ENCODE measurements at places on chromosomes 4 and X. TPM values are rescaled to one million over a fixed set of nuclear protein-coding genes. Genes with fewer than 3 reads are reported as not detected.

The RAB41 gene
- polyA plus RNA-seq: not detected

The TREX2 gene
- polyA plus RNA-seq: 0.67 TPM

- no peaks in the 10 kb centered on the region for H3K27me3 ChIP-seq
- no peak overlapping the region for H3K27ac ChIP-seq
- no peak for DNase-seq
- H3K36me3 ChIP-seq: no peaks in the 10 kb centered on the region
Observed at GRCh38 chr4:34108391-34108790, 2135.9 kb downstream of the ARAP2 start.

DNA sequence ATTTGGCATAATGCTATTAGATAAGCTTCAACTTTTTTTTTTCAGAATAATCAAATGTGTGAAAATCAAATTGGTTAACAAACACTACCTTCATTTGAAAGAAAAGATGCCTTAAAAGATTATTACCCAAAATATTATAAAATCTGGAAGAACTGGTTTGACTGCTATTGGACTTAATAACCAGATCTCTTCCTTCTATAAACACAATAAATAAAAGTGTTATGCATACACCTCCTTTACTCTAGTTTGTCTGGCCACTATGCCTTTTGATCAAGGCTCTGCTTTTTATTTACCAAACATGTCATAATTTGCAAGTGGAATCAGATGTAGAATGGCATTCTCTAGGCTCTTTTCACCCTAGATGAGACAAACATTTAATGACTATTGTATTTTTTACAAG lies 897.3 kb upstream of the EPHA5 start:
- DNase-seq: no peak
- H3K27me3 ChIP-seq: no peaks in the 10 kb centered on the region
- no peak overlapping the region for H3K4me3 ChIP-seq

The CSAG2 gene
- not detected for polyA plus RNA-seq

The FGF5 gene
- polyA plus RNA-seq: 0.09 TPM

The PFKFB1 gene
- polyA plus RNA-seq: 1.1 TPM

- no peaks in the 10 kb centered on the region for H3K36me3 ChIP-seq
- H3K27me3 ChIP-seq: no peaks in the 10 kb centered on the region
- DNase-seq: no peak
- H3K4me3 ChIP-seq: no peak overlapping the region
- H3K27ac ChIP-seq: no peak overlapping the region
Observed at GRCh38 chr4:173801876-173802661, 272.0 kb upstream of the HAND2 start.

DNA sequence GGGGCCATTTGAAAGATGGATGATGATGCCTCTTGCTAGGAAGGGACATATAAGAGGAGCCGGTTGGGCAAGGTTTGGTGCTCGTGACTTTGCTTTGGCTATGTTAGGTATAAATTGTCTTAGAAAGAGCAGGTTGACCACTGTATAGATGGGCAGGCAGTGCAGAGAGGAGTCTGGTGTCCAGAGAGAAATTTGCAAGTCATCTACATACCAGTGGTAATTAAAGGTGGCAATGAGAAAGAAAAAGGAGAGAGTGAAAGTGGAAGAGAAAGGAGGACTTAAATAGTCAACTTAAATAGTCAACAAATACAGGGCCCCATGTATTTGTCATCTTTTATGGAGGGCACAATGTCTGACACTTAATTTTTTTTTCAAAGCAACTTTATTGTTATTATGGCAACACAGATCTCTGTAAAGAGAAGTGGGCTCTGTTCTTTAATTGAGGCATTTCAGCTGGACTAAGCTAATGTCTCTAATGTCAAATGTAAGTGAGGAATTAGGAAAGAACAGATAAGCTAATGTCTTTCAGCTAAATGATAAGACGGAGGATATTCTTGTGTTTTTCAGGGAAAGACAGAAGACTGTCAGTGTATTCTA lies 75.4 kb upstream of the ANXA3 start:
- DNase-seq: no peak
- H3K36me3 ChIP-seq: no peaks in the 10 kb centered on the region
- no peak overlapping the region for H3K27ac ChIP-seq
- no peak overlapping the region for H3K4me3 ChIP-seq
- H3K27me3 ChIP-seq: no peaks in the 10 kb centered on the region

The MGAT4D gene
- polyA plus RNA-seq: not detected

- H3K27ac ChIP-seq: no peak overlapping the region
- H3K27me3 ChIP-seq: no peaks in the 10 kb centered on the region
- H3K4me1 ChIP-seq: no peaks in the 10 kb centered on the region
- no peak overlapping the region for H3K4me3 ChIP-seq
- H3K36me3 ChIP-seq: no peaks in the 10 kb centered on the region
- no peak for DNase-seq
Observed at GRCh38 chrX:102975016-102975415, 37.9 kb downstream of the RAB40AL start.

DNA sequence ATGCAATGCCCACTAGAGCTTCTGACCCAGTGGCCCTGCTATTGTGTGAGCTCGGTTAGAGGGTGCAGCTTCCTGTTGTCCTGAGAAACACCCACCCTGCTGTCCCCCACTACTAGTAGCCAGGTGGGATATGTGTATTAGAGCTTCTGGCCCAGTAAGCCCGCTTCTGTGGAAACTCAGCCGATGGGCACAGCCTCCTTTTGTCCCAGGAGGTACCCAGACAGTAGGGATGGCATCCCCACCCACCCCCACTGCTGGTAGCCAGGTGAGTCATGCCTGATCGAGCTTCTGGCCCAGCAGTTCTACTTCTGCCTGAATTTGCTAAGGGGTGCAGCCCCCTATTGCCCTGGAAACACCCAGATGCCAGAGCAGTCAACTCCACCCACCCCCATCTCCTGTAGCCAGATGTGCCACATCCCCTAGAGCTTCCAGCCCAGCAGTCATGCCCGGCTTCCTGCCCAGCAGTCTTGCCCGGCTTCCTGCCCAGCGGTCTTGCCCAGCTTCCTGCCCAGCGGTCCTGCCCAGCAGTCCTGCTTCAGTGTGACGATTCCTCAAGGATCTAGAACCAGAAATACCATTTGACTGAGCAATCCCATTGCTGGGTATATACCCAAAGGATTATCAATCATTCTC lies 162.7 kb upstream of the KLF8 start:
- H3K27ac ChIP-seq: no peak overlapping the region
- DNase-seq: no peak
- H3K36me3 ChIP-seq: no peaks in the 10 kb centered on the region
- H3K4me3 ChIP-seq: no peak overlapping the region
- H3K4me1 ChIP-seq: peaks cover 2% of the 10 kb centered on the region

DNA sequence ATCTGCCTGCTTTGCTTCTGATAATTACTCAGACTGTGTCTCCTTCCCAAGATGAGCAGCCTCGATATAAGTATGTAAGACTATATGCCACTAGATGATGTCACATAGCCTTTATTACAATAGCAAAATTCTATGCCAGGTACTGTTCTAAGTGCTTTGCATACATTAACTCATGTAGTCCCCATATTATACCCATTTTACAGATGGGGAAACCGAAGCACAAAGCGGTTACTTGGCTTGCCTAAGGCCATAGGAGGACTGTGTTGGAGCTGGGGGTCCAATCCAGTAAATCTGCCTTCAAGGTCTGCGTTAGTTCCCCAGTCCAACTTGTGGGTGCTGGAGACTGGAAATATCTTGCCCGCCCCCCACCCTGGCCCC lies 826 bp upstream of the SCML1 start:
- peaks cover 2% of the 10 kb centered on the region for H3K27me3 ChIP-seq
- no peaks in the 10 kb centered on the region for H3K4me1 ChIP-seq
- H3K36me3 ChIP-seq: no peaks in the 10 kb centered on the region
- H3K27ac ChIP-seq: peak overlapping the region; percentile 89
- DNase-seq: no peak

DNA sequence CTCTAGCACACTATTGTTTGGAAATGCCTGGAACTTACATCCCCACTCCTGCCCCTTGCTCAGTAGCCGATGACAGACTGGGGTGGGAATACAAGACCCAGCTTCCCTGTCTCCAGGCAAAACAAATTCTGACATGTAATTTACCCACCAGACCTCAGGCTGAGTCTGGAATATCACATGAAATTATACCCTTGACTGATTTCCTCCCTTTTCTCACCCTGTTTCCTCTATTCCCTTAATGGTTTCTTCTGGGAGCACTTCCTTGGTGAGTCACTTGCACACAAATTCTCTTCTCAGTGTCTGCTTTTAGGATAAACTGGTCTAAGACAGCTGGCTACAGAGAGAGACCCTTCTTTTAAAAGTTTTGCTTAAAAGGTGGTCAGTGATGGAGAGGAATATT lies 65.8 kb upstream of the DIPK2B start:
- peak; percentile 1 for DNase-seq
- H3K36me3 ChIP-seq: no peaks in the 10 kb centered on the region
- no peak overlapping the region for H3K4me3 ChIP-seq
- no peaks in the 10 kb centered on the region for H3K4me1 ChIP-seq
- no peaks in the 10 kb centered on the region for H3K27me3 ChIP-seq
- no peak overlapping the region for H3K27ac ChIP-seq

DNA sequence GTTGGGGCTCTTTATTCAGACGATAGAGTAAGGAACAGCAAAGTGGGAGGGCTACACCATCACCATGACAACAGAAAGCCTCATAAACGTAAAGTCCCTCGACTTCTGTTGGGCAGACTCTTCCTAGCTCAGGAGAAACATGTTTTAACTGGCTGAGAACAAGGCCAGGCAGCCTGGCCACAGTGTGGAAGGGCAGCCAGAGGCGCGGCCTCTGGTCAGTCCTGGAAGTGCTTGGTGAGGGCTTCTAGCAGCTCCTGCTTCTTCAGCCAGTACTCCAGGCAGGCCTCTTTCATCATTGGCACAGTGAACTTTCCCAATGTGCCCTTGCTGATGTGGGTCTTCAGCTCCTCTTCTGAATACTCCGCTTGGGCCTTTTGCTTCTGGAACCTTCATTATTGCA lies 690.9 kb downstream of the PCDH19 start:
- no peaks in the 10 kb centered on the region for H3K36me3 ChIP-seq
- no peaks in the 10 kb centered on the region for H3K27me3 ChIP-seq
- no peak for DNase-seq
- no peaks in the 10 kb centered on the region for H3K4me1 ChIP-seq
- H3K4me3 ChIP-seq: no peak overlapping the region

GRCh38 chr4:7984286-7984925 lies 44.7 kb upstream of the AFAP1 start:
- DNase-seq: peak; percentile 43
- no peak overlapping the region for H3K27ac ChIP-seq
- H3K4me1 ChIP-seq: peaks cover 9% of the 10 kb centered on the region
- no peaks in the 10 kb centered on the region for H3K36me3 ChIP-seq
- H3K27me3 ChIP-seq: no peaks in the 10 kb centered on the region

- no peaks in the 10 kb centered on the region for H3K4me1 ChIP-seq
Observed at GRCh38 chrX:134727363-134727762, 69.1 kb upstream of the PLAC1 start.

GRCh38 chr4:92270908-92271307 lies 32.9 kb upstream of the GRID2 start:
- no peaks in the 10 kb centered on the region for H3K4me1 ChIP-seq
- no peak for DNase-seq
- no peak overlapping the region for H3K27ac ChIP-seq
- no peak overlapping the region for H3K4me3 ChIP-seq
- H3K36me3 ChIP-seq: no peaks in the 10 kb centered on the region

The OPRPN gene
- polyA plus RNA-seq: not detected

The XG gene
- 0.43 TPM for polyA plus RNA-seq

DNA sequence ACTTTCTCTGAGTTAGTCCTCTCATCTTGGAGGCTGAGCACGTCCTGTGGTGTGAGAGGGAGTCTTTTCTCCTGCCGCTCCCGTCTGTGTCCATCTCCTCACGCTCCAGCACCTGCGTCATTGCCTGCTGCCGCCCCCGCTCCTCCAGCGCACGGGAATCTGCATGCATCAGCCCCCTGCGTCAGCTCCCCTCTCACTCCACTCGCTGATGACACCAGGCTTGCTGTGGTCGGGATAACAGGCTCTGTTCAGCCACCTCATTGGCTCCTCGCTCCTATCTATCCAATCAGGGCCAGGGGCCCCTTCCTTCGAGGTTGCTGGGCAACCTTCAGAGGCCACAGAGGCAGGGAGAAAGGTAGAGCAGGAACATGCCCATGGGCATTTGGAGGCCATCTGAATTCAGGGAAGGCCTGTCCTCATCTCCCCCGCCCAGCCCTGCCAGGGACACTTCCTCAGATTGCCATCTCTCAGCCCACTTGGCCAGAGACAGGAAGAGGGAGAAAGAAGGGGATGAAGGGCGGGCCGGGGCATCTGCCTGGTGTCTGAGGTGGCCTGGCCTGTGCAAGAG lies 9.3 kb downstream of the ZNF185 start:
- no peaks in the 10 kb centered on the region for H3K27me3 ChIP-seq
- H3K4me1 ChIP-seq: no peaks in the 10 kb centered on the region
- DNase-seq: no peak

GRCh38 chr4:114177628-114178027 lies 198.2 kb upstream of the ARSJ start:
- H3K27me3 ChIP-seq: no peaks in the 10 kb centered on the region
- no peaks in the 10 kb centered on the region for H3K4me1 ChIP-seq
- no peaks in the 10 kb centered on the region for H3K36me3 ChIP-seq
- no peak for DNase-seq
- no peak overlapping the region for H3K4me3 ChIP-seq
- no peak overlapping the region for H3K27ac ChIP-seq

DNA sequence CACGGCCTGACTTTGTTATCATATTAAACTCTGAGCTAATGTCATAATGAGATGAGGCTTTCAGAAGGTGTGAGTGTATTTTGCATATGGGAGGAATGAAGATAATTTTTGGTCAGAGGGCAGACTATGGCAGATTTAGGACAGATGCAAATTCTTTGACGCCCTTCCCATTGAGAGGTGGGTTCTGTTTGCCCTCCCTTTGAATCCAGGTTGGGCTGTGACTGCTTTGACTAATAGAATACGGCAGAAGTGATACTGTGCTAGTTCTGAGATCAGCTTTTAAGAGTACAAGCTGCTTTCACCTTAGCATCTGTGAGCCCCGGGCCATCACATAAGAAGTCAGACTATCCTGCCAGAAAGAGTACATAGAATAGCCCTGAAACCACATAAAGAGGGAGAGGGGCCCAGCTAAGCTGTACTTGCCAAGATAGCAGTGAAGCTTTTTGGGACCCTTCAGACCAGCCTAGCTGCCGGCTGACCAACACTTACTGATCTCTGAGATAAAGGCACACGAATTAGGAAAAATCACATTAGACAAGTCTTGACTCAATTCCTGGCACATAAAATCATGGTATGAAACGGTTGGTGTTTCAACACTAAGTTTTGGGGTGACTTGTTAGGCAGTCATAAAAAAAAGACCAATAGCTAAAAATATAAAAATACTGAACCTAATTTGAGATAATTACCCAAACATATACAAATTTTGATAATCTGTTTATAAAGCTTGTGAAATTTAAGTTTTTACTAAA lies 166.7 kb upstream of the SH3RF1 start:
- H3K4me1 ChIP-seq: peaks cover 18% of the 10 kb centered on the region
- H3K27me3 ChIP-seq: no peaks in the 10 kb centered on the region
- no peak overlapping the region for H3K4me3 ChIP-seq
- DNase-seq: no peak
- peak overlapping the region; percentile 54 for H3K27ac ChIP-seq

The CENPVL3 gene
- not detected for polyA plus RNA-seq

GRCh38 chrX:39063702-39064101 lies 262.4 kb downstream of the MID1IP1 start:
- H3K27me3 ChIP-seq: no peaks in the 10 kb centered on the region
- no peak for DNase-seq
- no peaks in the 10 kb centered on the region for H3K4me1 ChIP-seq
- no peak overlapping the region for H3K27ac ChIP-seq

- no peak overlapping the region for H3K4me3 ChIP-seq
- no peaks in the 10 kb centered on the region for H3K4me1 ChIP-seq
- H3K36me3 ChIP-seq: no peaks in the 10 kb centered on the region
- H3K27ac ChIP-seq: no peak overlapping the region
Observed at GRCh38 chr4:8177552-8177951, 18.9 kb upstream of the ABLIM2 start.

The SORBS2 gene
- 26.0 TPM for polyA plus RNA-seq

All from kidney (tissue), 22 donors.